Mesenteric fat pad (tissue), 1 donor: ENCODE measurements at places on chromosomes 16 and 17. TPM values are rescaled to one million over a fixed set of nuclear protein-coding genes. Genes with fewer than 3 reads are reported as not detected.

GRCh38 chr16:49972961-49973360 is 52.1 kb upstream of the CNEP1R1 start:
- DNase-seq: no peak

DNA sequence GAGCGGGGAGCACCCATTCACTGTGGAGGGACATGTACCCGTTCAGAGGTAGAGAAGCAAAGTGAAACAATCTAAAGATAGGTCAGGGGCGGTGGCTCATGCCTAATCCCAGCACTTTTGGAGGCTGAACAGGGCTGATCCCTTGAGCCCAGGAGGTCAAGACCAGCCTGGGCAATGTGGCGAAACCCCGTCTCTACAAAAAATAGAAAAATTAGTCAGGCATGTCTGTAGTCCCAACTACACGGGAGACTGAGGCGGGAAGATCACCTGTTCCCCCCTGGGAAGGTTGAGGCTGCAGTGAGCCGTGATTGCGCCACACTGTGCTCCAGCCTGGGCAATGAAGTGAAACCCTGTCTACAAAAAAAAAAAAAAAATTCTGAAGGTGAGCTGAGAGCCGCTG is 21.7 kb downstream of the MYL4 start:
- DNase-seq: no peak

- no peak for DNase-seq
Observed at GRCh38 chr16:27235938-27236245, 32.6 kb downstream of the KDM8 start.

The GAS2L2 gene
- total RNA-seq: 1.2 TPM

The CDH5 gene
- 121 TPM for total RNA-seq

The SLC4A1 gene
- total RNA-seq: 0.35 TPM

The C16orf46 gene
- 0.19 TPM for total RNA-seq

The CD300E gene
- 7.3 TPM for total RNA-seq
